ENCODE measurements at places on chromosomes 6 and 20. TPM values are rescaled to one million over a fixed set of nuclear protein-coding genes. Genes with fewer than 3 reads are reported as not detected.

The ADGRF5 gene
- not detected for total RNA-seq

The ZC2HC1B gene
- total RNA-seq, result not detected

The MUCL3 gene
- not detected for total RNA-seq

The LY86 gene
- total RNA-seq, result 5.8 TPM

The OOEP gene
- total RNA-seq, result 1.0 TPM

The C4B gene
- 4.2 TPM for total RNA-seq

The CGAS gene
- total RNA-seq, result 56.2 TPM

The STMN3 gene
- 14.3 TPM for total RNA-seq
